ENCODE measurements at places on chromosomes 1 and 21. TPM values are rescaled to one million over a fixed set of nuclear protein-coding genes. Genes with fewer than 3 reads are reported as not detected.

The RYR2 gene
- not detected for total RNA-seq

The SPATA1 gene
- 0.15 TPM for total RNA-seq

The LRRC39 gene
- total RNA-seq: 0.12 TPM

The FAM72B gene
- 0.90 TPM for total RNA-seq

The AGT gene
- 0.45 TPM for total RNA-seq

The CGN gene
- total RNA-seq: 0.35 TPM

The CDCA8 gene
- 1.9 TPM for total RNA-seq

The HES2 gene
- total RNA-seq: 0.12 TPM

The CYYR1 gene
- total RNA-seq: 0.35 TPM

The TIE1 gene
- total RNA-seq: 6.2 TPM

The CLK2 gene
- 64.4 TPM for total RNA-seq
